ENCODE measurements at places on chromosomes 16 and 17.

- no peak for DNase-seq
Measured at GRCh38 chr17:49351572-49352140, 10.4 kb downstream of the ZNF652 start.

GRCh38 chr17:38711792-38712571, 6.9 kb downstream of the MLLT6 start:
- no peak for DNase-seq

GRCh38 chr17:12580640-12581039, 85.0 kb upstream of the MYOCD start:
- DNase-seq: peak; percentile 48

GRCh38 chr17:67358612-67359011, 7.8 kb downstream of the PSMD12 start:
- no peak for DNase-seq

Measured in mesenchymal stem cell (in vitro differentiated cells and primary cell).